Activated naive CD4-positive, alpha-beta T cell treated with anti-CD3 and anti-CD28 coated beads, Interleukin-2, amount 50 U/mL, for 72 hours (primary cell): ENCODE measurements at places on chromosomes 5 and 9.

GRCh38 chr5:67249590-67249895 is 52.9 kb upstream of the CD180 start:
- no peak for DNase-seq

GRCh38 chr9:131282688-131283422 is 6.5 kb upstream of the FAM78A start:
- no peak for DNase-seq

DNA sequence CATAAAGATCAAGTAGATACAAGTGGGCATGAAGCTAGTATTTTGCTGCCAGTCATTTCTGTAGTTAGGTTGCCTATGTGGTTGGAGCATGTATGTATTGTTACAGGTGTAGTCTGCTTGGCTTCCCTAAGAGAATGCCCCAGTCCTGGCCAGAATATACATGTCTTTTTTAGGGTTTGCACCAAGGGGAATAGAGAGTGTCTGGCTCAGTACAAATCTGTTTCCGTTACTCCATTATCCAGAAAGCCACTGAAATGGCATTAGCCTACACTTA is 23.2 kb downstream of the TGFBR1 start:
- no peak for DNase-seq

- no peak for DNase-seq
These were observed 111.5 kb downstream of the WDR41 start for GRCh38 chr5:77380636-77381035.

DNA sequence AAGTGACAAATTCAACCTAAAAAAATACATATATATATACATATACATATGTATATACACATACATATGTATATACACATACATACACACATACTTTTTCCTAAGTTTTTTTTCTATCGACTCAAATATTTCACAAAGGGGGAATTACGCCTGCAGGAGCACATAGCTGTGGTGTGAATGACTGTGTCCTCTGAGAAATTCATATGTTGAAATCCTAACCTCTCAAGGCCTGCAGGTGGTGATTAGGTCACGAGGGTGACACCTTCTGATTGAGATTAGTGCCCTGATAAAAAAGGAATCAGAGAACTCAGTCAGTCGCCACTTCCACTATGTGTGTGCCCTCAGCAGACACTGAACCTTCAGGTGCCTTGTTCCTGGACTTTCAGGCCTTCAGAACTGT is 248.7 kb downstream of the SEMA5A start:
- DNase-seq = no peak

DNA sequence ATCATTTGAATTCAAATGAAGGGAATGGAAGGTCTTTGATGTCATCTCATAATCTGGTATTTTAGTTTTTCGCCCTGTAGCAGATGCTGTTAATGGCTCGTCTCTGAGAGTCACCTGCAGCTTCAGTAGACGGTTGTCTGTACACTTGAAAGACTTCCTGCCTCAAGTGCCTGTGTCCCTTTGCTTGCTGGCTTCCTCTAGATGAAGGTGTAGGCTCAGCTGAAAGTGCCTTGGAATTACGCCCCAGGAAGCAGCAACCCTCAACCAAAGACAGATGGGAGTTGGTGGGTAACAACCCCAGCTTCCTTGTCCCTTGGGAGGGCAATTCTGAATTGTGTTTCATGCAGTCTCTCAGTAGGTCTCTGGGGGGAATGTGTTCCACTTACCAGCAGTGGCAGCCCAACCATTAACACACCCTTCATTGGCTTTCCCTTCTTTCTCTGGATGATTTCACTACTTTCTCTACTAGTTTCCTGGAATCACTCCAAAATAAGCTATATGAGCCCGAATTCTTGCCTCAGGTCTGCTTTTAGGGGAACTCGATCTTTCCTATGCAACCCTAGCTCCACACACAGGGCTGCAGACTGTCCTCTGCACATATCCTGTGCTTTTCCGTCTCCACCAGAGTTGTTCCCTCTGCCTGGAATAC is 395.6 kb downstream of the DMAC1 start:
- no peak for DNase-seq

DNA sequence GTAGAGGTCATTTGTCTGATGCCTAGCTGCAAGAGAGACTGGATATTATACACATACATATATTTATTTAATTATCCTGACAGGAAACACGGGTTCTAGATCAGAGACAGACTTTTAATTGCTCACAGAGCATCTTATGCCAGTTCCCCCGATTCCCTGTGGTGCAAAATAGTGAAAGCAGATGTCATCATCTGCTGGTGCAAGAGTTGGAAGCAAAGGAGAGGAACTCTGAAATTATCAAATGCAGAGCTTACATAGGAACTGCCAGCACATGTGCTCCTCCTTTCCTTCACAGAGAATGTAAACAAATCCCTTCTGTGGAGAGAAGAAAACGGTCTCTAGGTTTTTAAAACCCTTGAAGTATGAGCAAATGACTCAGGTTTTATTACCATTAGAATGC is 69.3 kb downstream of the DTWD2 start:
- DNase-seq = no peak

- DNase-seq = no peak
These were observed 30.3 kb downstream of the SLC25A46 start for GRCh38 chr5:110769000-110769681.

DNA sequence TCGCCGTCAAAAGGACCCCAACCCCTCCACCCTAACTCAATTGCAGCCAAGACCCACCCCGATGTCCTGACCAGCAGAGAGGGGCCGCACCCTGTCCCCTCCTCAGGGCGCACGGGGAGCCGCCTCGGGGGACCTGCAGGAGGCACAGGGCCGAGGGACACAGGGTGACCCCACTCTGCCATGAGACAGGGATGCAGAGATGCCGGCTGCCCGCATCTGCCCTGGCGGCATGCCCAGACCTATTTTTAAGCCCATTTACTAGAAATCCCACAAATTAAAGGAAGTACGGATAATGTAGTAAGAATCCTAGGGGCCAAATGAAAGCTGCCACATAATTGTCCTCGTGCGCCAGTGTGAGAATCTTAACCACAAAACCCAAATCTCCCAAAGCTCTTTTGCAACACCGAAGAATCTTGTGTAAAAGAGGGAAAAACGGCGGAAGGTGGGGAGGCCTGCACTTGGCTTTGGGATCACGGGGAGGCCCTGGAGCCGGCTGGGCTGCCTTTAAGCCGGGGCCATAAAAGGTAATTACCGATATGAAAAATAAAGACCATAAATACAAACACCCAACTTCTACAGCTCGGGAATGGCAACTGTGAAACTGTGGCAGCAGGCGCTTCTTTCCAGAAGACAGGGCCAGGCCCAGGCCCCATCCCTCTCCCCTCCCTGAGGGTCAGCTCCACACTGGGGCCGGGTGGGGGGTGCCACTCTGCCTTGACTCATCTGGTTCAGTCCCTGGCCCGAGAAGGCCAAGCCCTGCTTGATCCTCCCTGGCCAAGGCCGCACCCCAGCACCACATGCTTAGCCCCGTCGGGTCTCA is 35.0 kb downstream of the NACC2 start:
- no peak for DNase-seq

DNA sequence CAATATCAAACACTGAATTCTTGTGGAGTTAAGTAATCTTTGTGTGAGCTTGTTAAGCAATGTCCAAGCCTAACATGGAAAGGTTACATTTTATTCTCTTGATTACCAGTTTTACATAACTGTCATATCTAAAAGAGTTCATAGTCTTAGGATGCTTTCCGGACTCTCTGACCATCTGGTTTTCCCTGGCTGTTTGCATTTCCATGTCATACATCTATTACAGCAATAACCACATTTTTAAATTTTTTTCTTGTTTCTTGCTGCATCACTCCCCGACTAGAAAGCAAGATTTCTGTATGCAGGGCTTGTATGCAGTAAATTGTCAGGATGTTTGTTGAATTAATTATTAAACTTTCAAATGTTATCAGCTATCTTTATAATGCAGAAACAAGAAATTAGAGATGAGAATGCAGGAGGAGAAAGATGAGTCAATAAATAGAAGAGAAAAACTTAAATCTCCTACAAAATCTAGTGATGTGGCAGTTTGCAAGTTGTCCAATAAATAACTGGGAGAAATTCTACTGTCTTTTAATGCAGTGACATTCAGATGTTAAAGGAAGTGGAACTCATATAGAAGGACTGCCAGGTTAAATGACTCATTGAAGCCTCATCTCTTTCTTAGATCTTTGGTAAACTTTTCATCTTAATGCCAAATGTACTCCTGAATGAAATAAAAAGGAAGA is 179.6 kb upstream of the SGCD start:
- no peak for DNase-seq

- DNase-seq = no peak
These were observed 16.7 kb downstream of the IFNB1 start for GRCh38 chr9:21060919-21061561.

DNA sequence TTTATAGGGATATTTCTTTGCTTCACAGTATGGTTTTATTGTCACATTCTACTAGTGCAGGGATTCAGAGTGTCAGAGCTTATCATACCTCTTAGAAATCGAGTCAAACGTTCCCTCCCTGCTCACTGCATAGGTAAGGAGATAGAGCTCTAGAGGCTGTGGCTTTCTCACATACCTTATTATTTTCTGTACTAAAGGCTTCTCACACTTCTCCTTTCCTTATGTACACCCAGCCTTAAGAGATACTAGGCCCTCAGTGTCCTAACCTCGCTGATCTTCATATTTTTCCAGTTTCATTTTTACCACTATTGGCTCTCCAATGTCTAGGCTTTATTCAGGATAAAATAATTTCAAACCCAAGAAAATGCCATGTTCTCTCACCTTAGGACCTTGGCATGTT is 297.3 kb upstream of the RIOK2 start:
- DNase-seq = no peak

DNA sequence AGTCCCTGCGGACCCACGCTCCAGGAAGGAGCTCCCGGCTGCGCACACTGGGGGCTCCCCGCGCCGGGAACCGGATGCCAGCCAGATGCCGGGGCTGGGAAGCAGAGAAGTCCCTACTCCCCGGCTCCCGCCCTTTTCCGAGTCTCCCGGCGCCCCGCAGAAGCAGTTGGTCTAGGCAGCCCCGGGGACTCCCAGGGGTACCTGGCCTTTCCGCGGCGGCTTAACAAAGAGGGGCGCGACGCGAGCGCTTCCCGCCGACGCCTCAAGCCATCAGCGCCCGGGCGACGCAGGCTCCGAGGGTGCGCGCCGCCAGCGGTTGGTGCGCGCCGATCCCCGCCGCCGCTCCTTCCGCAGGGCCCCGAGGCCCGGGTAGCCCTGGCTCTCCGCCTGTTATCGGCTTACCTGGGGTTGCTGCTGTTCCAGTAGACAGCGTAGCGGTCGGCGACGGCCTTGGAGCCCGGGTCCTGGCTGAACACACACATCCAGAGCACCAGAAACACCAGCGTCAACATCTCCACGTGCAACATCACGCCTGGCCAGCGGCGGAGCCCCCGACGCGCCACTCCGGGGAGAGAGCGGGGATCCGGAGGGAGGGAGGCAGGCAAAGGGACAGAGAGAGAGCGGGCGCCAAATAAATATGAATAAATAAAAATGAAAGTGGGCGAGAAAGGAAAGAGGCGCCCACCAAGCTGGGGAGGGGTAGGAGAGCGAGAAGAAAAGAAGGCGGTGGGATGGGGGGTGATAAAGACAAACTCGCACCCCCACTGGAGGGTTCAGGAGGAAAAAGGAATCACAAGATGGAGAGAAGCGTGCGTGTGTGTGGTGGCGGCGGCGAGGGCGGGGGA is 428 bp downstream of the EFNA5 start:
- no peak for DNase-seq

- DNase-seq = no peak
These were observed 36.9 kb upstream of the ANKRD55 start for GRCh38 chr5:56270058-56270457.

GRCh38 chr9:134326724-134327601 is 708 bp downstream of the RXRA start:
- no peak for DNase-seq

DNA sequence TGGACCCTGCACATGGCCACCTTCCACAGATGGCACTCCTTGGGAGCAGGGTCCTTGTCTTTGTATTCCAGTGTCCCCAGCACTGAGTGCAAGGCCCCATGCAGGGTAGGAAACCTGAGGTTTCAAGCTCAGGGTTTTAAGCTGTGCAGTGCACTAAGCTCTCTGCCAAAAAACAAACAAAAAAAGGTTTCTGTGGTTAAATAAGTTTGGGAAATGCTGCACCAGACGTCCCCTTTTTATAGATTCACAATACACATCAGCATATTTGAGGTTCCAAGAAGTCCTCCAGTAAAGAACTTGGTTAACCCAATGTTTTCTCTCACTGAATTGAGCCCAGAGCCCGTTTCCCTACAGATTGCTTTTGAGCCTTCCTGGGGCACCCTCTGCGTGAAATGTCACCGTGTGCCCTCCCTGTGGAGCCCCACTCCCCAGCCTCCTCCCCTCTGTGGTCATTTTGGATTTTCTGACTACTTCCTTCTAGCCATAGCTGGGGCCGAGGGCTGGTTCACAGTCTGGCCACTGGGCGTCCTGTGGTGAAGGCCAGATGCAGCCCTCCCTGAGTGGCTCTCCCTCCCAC is 17.1 kb downstream of the DELE1 start:
- no peak for DNase-seq
